ENCODE measurements at places on chromosomes 12 and 14.
A peak's percentile ranks its signal among the peaks of the same experiment; 100 is the strongest.

DNA sequence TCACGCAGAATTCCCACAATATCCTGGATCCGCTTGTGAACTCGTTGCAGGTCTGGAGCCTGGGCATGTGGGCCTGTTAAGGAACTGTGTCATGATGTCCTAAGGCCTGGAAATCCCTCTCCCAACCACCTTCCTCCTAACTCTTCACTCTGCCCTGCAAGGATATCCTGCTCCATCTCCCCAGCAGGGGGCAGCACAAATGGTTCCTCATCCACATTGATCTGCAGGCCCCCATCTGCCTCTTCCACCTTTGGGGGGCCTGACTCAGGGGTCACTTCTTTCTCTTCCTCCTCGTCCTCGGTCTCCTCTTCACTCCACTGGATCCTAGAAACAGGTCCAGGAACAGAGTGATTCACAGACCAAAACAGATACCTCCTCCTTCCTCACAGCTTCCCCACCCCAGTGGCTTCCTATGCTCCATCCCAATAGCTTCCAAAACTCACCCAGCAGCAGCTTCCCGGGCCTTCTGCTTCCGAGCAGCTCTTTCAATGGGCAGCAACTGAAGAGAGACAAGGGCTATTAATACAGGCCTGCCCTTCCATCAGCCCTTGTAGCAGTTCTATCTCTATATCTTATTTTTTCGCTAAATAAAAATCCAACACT, 4.5 kb downstream of the NOP2 start:
- peak; percentile 78 for DNase-seq

- no peak for DNase-seq
Observed at GRCh38 chr12:1692226-1692625, 1.4 kb downstream of the ADIPOR2 start.

DNA sequence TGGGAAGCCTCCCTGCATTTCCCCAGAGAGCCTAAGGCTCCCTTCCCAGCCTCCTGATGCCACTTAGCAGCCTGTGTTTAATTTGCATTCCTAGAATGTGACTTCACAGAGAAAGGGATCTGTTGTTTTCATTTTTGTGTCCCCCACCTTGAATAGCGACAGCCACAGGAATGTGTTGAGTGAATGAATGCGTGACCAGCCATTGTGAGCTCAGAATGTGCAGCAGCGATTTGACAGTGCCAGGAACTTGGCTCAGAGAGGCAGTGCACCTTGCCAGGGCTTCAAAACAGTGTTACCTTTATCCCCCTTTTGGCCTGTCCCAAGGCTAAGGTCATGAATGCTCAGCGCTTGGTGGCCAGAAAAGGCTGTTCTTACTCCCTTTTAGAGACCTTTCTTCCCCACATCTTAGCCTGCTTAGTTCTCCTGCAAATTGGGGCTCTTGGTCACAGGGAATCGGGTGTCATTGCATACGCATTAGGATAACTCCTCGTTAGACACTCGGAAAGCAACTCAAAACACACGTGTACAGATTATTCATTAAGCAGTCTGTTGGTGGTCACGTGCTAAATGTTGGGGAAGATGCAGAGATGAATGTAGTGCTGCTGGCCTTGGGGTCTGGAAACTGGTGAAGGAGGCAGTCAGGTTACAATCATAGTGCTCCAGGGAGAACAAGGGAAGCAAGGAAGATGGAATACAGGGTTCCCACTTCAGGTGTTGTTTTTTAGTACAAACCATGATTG, 9.8 kb downstream of the NTF3 start:
- DNase-seq = no peak

- no peak for DNase-seq
Observed at GRCh38 chr12:130945786-130946492, 7.8 kb upstream of the ADGRD1 start.

DNA sequence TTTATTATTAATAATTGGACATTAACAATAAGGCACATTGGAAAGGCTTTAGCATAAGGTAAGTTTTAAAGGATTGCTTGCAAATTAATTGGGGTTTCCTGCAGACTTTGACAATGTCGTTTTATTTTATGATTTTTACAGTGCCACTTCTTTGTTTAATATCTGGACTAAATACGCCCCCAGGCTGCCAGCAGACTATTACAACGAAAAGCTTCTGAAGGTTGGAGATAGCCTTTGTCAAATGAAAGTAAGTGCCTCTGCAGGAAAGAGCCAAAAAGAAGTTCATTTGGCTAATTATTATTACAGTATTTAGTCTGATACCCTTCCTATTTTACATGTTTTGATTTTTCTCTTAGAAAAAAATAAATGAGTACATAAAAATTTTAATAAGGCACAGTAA, 11.3 kb downstream of the CFAP54 start:
- no peak for DNase-seq

GRCh38 chr12:48956279-48957140, 777 bp downstream of the ARF3 start:
- no peak for DNase-seq

DNA sequence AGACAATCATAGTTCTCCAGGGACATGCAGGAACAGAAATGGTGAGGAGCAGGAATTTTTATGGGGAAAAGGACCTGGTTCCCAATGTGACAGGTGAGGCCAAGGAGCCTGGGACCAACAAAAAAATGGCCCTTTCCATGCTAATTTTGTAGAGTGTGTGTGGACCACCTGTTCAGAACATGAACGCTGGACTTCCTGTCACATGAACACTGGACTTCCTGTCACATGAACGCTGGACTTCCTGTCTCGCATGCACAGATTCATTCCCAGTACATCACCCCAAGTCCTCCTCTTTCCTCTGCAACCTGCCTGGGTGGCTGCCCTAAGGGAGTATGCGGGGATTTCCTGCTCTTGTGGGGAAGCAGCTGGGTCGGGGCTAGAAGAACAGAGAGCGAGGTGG, 10.1 kb downstream of the FGF6 start:
- peak; percentile 28 for DNase-seq

GRCh38 chr12:774051-774614, 21.8 kb downstream of the WNK1 start:
- no peak for DNase-seq

- DNase-seq = no peak
Observed at GRCh38 chr12:88144546-88145468, 2.7 kb downstream of the TMTC3 start.

DNA sequence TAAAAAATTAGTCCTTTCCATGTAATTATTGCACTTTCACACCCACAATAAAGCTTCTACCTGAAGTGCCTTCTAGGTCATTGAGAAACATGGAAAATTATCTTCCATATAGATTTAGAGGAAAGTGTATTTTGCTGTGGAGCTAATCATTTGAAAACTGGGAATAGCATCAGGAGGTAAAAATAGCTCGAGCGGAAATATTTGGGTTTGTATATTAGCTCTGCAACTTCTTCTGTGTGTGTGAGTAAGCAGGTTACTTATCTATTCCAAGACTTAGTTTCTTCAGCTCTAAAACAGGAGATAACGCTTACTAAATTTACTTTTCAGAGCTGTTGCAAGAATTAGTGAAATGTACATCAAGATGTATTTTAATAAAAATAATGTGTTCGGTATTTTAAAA, 95.0 kb upstream of the MON2 start:
- DNase-seq = no peak

GRCh38 chr12:30624009-30624408, 71.7 kb downstream of the IPO8 start:
- DNase-seq = no peak

DNA sequence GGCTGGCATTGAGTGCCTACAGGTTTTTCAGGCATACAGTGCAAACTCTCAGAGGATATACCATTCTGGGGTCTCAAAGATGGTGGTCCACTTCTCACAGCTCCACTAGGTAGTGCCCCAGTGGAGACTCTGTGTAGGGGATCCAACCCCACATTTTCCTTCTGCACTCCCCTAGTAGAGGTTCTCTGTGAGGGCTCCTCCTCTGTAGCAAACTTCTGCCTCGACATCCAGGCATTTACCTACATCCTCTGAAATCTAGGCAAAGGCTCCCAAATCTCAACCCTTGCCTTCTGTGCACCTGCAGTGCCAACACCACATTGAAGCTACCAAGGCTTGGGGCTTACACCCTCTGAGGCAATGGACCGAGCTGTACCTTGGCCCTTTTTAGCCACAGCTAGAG, 179.2 kb downstream of the CCDC91 start:
- no peak for DNase-seq

DNA sequence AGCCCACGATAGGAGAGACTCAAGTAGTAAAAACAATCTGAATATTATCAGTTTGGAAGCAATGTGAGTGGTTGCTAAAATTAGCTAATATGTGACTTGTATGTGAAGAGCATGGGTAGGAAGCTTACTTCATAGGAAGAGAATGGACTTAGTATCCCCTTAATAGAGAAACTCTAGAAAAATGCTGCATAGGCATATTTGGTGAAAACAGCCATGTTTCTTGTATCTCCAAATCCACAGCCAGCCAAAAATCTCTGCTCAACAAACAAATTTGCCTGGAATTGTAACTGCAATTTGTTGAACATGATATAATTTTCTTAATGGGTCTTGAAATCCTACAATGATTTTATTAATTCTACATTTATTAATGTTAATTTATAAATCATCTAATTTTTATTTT, 1252.9 kb upstream of the TMEM132C start:
- DNase-seq = no peak

- DNase-seq = no peak
Observed at GRCh38 chr12:79525357-79525756, 165.4 kb downstream of the PAWR start.

- DNase-seq = no peak
Observed at GRCh38 chr12:117052386-117053049, 46.7 kb downstream of the TESC start.

- no peak for DNase-seq
Observed at GRCh38 chr12:1808036-1808797, 12.1 kb upstream of the LRTM2 start.

DNA sequence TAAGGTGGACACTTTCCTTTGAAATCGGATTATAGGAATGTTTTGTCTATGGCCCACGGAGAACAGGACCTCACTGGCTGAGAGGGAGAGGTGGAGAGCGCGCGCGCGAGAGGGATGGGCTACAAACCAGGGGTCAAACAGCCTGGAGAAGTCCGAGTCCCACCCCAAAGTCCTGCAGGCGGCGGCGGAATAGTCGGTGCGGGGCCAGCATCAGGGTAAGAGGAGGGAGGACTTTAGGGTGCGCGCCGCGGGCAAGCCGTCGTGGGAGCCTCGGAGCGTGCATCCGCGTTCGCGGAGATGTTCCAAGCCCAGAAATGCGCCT, 3.3 kb upstream of the HOXC8 start:
- DNase-seq = no peak

DNA sequence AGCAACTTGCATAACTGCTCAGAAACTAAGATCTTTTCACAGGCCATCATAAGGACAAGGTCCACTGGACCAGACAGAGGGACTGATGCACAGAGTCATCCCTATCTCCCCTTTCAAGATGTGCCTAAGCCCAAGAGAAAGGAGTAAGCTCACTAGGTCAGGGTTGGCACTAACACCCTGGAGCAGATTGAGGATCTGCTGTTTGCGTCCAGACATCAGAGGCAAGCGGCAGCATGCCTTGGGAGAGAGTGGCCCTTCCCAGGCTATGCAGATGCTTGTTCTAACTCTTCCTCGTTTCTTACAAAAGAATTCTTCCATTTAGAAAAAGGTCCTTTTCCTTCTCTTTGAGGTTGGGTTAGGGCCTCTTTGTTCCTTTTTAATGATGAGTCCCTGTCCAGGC, 187.2 kb downstream of the KCNA5 start:
- DNase-seq = no peak

DNA sequence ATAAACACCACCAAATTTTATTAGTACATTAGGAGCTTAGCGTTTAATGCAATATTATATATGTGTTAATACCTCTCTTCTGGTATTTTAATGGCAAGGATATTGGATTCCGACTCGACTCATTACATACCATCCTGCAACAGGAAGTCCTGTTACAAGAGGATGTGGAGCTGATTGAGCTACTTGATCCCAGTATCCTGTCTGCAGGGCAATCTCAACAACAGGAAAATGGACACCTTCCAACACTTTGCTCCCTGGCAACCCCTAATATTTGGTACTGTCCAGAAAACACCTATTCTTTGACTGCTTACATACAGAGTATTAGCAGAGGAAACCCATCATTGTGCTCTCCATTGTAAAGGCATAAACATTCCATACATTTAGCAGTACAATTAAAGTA, 45.2 kb downstream of the VEZT start:
- no peak for DNase-seq

DNA sequence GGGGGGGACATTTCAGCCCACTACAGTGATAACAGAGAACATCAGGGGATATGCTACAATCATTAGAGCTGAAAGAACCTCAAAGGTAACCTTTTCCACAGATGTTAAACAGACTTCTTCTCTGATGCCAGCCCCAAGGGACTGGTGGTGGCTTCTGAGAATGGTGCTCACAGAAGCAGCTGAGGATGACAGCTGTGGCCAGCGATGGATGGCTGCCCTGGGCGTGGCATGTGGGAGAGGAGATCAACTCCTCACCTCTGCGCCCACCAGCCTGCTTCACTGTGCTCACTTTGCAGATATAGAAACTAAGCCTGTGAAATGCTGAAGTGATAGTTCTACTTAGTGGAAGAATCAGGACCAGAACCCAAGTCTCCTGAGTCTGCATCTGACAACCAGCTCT, 33.0 kb downstream of the FOXN3 start:
- no peak for DNase-seq

DNA sequence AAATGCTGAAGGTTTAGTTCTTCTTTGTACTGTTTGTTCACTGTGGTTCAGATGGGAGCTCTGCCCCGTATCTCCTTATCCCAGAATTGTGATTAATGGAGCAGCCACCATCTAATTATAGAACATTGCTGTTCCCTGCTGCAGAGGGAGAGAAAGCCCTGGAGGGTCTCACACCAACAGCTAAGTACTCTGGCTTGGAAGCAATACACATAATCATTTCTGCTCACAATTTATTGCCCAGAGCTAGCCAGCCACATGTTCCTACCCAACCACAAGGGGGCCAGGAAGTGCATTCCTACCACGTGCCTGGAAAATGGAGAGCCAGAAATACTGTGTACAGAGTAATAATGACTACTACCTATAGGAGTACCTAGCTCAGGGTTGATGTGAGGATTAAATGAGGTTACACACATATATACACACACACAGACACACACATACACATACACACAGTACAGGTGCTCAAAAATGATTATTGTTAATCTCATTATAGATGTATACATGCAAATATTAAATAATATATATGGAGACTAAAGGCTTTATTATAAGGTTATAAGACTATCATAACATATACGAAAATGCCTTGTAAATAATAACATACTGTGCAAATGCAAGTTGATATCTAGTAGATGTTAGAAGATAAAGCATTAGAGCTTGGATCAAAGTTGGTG, 22.3 kb downstream of the MSRB3 start:
- DNase-seq = no peak

DNA sequence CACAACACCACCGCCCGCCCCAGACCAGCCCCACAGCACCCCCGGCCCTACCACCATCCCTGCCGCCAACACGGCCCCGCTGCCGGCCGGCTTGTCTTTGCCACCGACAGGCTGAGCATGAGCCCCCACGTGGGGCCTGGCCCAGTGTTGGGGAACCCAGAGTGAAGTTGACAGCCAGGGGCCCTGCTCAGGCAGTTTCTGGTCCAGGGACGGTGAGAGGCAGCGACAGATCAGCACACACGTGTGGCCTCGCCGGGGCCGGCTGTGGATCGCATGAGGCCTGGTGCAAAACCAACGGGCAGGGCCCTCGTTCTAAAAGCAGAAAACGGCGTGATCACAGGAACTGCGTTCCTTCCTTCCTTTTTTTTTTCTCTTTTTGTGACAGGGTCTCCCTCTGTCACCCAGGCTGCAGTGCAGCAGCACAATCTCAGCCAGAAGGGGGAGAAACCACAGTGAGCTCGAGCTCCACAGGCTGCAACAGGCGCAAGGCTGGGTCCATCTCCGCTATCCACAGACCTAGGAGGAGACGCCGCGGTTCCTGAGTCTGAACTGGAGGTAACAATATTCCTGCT, 50.5 kb upstream of the FBRSL1 start:
- no peak for DNase-seq

- DNase-seq = no peak
Observed at GRCh38 chr14:46488374-46488773, 163.2 kb downstream of the RPL10L start.
